ENCODE measurements at places on chromosomes 7 and 10.

DNA sequence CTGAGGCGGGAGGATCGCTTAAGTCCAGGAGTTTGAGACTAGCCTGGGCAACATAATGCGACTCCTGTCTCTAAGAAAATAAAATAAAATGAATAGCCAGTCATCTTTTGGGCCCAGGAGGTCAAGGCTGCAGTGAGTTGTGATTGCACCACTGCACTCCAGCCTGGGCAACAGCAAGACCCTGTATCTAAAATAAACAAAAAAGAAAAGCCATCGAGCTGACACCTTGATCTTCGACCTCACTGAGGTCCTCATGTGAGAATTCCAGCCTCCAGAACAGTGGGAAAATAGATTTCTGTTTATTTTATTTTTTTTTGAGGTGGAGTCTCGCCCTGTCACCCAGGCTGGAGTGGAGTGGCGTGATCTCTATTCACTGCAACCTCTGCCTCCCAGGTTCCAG lies 301.5 kb upstream of the GALNT17 start:
- no peak for DNase-seq

GRCh38 chr10:88949912-88950837 lies 2.4 kb downstream of the ACTA2 start:
- no peak for DNase-seq

DNA sequence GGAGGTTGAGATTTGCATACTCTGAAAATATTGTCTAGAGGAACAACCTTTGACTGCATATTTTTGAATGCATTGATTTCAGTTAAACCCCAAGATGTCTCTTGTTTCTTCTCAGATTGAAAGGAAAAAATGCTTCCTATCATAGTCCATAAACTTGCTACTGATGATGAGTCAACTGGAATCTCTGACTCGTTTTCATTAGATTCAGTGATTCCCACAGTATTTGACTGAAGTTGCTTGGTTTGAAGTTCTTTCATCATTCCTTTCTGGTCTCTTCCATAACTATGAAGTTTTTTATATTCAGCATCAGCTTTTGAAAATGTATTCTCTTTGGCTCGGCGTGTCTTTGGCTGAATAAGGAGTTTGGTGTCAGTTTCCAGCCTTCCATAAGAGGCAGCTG lies 10.7 kb downstream of the PEX1 start:
- no peak for DNase-seq

- no peak for DNase-seq
Measured at GRCh38 chr7:116980354-116980753, 27.1 kb downstream of the ST7 start.

GRCh38 chr10:30637881-30638467 lies 8.4 kb upstream of the LYZL2 start:
- DNase-seq = no peak

DNA sequence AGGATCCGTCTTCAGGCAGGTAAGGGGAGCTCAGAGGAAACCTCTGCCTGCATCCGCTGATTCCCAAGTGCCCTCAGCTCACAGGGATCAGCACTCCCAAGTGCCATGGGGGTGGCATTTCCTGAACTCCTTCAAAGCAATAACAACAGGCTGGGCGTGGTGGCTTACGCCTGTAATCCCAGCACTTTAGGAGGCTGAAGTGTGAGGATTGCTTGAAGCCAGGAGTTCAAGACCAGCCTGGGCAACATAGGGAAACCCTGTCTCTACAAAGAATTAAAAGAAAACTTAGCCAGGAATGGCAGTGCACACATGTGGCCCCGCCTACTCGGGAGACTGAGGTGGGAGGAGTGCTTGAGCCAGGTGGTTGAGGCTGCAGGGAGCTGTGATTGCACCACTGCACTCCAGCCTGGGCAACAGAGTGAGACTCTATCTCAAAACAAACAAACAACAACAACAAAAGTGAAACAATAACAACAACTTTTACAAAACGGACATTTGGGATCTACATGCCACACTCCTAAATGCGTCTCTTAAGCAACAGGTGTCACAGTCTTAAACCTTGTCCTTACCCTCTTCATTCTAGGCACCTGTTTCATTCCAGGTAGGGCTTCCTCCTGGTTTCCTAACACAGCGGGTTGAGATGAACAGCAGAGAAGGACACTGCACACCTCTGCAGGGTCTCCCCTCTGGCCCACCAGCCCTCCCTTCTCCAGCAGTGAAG lies 73.8 kb downstream of the PAXIP1 start:
- no peak for DNase-seq

- DNase-seq = no peak
Measured at GRCh38 chr7:18901982-18902421, 215.4 kb downstream of the TWIST1 start.

DNA sequence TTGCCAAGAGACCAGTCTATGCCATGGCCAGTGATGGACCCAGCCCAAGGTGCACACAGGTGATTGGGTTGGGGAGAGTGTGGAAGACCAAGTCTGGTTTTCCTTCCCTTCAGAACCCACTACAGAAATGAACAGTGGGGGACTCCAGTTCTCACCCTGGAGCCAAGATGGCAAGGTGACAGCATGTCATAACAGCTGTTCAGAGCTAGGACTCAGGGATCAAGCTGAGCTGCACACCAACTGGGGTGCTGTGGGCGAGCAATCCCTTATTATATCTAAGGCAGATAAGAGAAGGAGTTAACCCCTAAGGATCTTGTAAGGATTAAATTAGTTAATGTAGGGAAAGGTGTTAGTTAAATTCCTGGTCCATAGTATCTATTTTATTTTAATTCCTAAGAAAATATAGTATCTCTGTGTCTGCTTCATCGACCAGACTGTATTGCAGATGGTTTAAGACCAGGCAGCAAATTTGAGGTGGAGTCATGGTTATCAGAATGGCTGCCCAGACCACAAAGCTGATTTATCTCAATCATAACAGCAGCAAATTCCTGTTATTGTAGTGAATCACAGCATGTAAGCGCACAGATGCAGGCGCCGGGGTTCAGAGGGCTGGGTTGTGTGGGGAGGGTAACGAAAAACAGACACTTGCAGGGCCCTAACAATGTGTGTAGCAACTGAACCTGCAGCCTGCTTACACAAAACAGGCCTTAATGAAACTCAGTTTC lies 208.7 kb upstream of the ZNF32 start:
- no peak for DNase-seq

GRCh38 chr7:80263821-80264220 lies 129.2 kb downstream of the GNAI1 start:
- DNase-seq = no peak

DNA sequence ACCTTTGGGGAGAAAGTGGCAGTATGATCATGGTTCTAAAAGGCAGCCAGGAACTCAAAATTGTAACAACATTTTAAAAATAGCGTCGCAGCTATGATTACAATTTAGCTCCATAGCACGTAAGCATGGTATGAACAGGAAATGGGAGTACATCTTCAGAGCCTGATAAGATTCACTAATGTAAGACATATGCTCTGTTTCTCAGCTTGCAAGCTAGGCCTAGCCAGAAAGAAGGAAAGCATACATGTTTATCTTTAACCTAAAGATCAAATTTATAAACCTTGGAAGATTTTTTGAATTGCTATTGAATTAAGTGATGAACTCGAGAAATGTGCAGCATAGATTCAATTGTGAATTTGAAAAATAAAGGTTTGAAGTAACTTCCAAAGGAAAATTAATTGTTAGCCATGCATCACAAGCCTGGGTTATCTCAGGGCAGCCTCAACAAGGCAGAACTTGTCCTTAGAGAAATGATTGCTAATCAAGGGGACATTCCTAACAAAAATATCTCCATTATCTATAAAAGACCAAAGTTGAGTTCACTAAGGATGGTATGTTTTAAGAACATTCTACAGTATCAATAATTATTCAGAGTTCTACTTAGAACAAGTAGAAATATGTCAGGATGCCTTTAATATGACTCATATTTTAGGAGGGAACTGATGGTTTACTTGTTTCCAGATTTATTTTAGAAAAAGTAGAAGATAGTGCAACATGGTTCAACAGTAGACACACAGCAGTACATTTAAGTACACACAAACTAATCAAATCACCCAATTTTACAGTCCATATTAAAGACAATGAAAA lies 38.8 kb upstream of the SEPTIN7 start:
- DNase-seq = no peak

DNA sequence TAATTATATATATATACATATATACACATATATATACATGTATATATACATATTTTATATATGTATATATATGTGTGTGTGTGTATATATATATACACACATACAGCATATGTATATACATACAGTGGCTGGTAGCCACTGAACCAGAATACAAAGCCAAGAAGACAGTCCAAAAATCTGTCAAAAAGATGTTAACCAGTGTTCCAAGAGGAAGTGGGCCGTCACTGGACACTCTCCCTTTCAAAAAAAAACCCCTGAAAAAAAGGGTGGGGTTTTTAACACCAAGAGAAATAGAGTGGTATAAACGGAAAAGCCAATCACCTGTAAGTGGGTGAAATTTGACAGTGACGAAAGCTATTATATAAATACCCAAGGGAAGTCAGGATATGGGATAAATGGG lies 31.1 kb upstream of the C1GALT1 start:
- no peak for DNase-seq

- no peak for DNase-seq
Measured at GRCh38 chr7:105909742-105910141, 33.3 kb upstream of the ATXN7L1 start.

GRCh38 chr10:73950155-73950948 lies 39.4 kb downstream of the PLAU start:
- DNase-seq = no peak

DNA sequence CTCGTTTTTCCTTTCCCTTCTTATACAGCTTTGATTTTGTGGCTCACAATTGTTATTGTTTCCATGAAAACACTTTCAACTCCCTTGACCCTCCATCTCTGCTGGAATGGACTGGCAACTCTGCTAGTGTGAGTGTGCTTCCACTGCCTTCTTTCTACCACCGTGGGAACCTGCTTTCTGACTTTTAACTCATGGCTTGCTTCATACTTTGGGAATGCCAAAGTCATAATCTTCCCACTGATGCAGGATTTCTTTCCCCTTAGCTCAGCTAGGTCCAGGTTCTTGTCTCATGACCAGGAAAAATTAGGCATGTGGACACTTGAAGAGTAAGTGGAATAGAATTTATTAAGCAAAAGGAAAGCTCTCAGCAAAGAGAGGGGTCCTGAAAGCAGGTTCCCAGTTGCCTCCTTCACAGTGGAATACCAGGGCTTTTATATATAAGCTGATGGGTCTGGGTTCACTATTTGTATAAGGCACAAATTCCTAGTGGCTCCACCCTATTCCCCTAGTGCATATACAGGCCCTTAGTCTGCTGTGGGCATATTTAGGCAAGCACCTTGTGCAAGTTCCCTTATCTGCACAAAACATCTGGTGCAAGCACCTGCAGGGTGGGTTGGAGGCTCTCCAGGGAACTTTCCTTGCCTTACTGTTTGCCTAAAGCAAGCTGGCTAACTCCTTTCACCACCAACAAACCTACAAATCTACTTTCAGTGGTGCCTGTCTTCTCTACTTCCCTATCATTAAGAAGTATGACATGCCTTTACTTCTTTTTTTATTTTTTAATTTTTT lies 119.5 kb downstream of the CFAP58 start:
- no peak for DNase-seq

DNA sequence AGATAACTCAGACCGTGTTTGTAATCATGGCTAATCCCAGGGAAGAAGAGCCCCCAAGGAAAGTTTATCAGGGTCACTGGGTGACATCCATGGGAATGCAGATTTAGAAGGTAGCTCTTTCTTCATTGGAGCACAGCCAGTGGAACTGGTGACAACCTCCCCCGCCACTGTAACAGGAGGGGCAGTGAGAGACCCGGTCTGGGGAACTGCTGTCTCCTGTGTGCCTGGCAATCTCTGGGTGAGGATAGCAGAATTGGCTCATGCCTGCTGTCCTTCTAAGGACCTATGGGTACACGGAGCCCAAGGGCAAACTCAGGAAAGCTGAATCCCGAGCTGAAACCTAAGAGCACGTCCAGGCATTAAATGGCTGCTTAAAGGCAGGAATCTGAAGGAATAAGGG lies 341.6 kb downstream of the ABCA13 start:
- DNase-seq = no peak

DNA sequence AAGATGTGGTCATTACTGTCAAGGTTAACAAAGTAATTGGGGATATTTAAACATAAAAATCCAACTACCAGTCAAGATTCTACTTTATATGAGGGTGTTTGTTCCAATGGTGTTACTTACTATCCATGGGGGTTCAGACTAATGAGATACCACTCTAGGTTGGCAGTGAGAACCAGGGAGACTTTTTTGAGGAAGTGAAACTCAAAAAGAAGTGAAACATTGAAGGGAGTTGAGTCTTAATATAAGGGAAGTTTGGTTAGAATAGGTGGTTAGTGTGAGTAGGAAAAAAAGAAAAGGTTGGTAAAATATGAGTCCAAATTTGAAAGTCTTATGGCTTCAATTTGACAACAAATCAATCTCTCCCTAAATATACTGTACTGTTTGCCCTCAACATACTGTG lies 123.6 kb upstream of the ANK3 start:
- no peak for DNase-seq

DNA sequence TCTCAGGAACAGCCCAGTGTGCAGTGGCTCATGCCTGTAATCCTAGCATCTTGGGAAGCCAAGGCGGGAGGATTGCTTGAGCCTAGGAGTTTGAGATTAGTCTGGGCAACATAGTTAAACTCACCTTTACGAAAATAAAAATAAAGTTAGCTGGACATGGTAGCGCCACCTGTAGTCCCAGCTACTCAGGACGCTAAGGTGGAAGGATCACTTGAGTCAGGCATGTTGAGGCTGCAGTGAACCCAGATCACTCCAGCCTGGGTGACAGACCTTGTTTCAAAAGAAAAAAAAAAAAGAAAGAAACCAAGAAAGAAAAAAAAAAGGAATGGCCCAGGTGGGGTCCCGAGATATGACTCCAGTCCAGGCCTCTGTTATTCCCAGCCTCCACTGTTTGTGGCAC lies 96.6 kb downstream of the SLC25A13 start:
- no peak for DNase-seq

DNA sequence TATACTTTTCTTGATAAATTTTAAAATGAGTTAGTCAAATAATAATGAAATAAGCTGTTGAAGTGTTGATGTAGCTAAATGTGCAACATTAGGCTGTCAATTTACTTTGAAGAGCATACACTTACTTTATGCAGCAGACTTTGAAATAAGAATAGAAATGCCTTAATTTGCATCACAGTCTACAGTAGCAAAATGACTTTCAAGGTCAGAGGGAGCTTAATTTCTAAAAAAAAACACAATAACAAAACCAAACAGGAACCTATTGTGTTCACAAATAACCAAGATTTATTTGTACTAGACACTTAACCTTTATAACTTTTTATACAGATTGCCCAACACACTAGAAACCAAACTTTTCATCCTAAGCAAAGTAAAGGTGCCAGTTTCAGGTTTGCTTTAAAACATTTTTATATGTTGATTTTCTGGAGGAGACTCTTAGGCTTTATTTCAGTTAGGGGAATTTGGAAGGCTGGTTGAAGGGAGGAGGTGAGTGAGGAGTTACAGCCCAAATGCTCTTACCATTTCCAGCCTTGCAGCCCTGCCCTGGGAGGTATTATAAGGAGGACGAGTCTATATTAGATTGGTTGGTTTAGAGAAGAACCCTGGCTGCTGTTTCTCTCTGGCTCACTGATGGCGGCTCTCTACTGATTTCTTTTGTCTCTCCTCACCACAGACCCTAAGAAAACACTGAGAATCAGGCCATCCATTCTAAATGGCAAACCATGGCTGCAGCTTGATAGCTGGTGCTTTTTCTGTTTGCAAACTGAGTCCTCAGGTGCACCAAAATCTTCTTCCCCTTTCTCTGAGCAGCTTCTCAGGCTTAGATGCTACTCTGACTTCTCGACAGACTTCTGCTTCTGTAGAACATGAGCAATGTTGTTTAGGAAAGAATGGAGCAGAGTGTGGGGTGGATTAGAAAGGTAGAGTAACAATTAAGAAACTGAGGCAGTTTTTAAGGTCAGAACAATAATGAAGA lies 55.2 kb upstream of the RPA3 start:
- no peak for DNase-seq

Data from activated T-cell treated with anti-CD3 and anti-CD28 coated beads for 48 hours (primary cell).